Kidney capillary endothelial cell (primary cell): ENCODE measurements at places on chromosomes 7 and 10.
A peak's percentile ranks its signal among the peaks of the same experiment; 100 is the strongest.

- DNase-seq, result no peak
Measured at GRCh38 chr7:824081-824480, 8.2 kb upstream of the SUN1 start.

DNA sequence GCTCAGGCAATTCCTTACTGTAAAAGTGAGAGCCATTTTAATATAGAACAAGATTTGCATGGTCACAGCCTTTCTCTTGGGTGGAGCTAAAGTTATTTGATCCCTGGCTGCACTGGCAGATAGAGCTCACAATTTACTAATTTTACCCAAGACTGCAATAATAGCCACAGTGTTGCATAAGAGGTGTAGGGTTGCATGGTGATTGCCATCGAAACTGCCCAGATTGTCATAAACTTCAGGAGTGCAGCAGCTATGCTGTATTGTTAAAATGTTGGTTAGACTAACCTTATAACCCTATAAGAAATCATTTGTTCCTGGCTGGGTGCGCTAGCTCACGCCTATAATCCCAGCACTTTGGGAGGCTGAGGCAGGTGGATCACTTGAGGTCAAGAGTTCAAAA is 50.0 kb downstream of the VCL start:
- DNase-seq, result no peak

- no peak for DNase-seq
Measured at GRCh38 chr7:44224080-44224973, 23.5 kb downstream of the YKT6 start.

DNA sequence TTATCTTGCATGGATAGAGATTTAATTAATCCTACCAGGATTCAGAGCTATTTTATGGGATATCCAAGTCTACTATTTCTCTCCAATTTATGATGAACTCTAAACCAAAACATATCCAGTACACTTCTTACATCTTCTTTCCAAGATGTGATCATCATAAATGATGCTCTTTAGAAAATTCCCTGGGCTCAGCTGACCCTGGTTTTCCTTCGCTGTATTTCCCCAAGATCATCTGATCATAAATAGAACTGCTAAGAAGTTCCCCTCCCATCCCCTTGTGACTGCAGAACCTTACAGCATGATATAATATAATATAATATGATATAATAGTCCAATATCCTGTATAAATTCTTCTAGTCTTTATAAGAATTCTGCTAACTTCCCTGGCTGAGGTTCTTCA is 114.6 kb upstream of the LYZL2 start:
- DNase-seq, result no peak

- peak; percentile 60 for DNase-seq
Measured at GRCh38 chr7:17706734-17707133, 233.6 kb downstream of the SNX13 start.

DNA sequence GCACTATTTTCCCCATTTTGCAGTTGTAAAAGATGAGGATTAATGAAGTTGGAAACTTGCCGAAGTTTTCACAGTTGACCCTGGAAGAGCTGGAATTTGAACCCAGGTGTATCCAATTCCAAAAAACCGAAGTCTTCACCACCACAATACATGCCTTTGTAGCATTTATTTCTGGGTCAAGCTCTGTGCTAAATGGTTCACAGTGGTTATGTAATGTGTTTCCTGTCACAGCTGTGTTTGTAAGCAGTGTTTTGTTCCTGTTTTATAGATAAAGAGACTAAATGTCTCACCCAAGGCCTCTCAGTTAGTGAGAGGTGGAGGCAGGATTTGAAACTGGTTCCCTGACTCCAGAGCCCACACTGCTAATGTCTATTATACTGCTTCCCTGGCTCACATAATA is 17.6 kb downstream of the SFTPA2 start:
- DNase-seq, result no peak
